ENCODE measurements at places on chromosomes 7 and 10. TPM values are rescaled to one million over a fixed set of nuclear protein-coding genes. Genes with fewer than 3 reads are reported as not detected.

Gene SUGCT
- 15.4 TPM for polyA plus RNA-seq

Gene DMBT1
- 0.04 TPM for polyA plus RNA-seq

DNA sequence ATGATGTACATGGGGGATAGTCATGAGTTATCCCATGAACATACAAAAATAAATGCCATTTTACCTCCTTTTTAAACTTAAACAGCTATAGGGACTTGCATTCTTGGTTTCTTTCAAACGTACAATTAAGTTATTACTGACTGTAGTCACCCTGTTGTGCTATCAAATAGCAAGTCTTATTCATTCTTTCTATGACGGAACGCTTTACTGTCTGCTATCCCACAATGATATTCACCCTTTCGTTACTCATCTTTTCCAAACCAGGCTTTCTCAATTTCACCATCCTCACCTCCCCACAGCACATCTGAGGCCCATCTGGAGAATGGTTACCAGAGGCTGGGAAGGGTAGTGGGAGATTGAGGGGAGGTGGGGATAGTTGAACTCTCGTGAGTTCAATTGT is 218.8 kb downstream of the PHF14 start:
- DNase-seq, result no peak

Gene DLD
- 131 TPM for polyA plus RNA-seq

- DNase-seq, result no peak
Measured at GRCh38 chr7:49623943-49624342, 149.5 kb upstream of the VWC2 start.

Gene MYO1G
- polyA plus RNA-seq, result 0.51 TPM

DNA sequence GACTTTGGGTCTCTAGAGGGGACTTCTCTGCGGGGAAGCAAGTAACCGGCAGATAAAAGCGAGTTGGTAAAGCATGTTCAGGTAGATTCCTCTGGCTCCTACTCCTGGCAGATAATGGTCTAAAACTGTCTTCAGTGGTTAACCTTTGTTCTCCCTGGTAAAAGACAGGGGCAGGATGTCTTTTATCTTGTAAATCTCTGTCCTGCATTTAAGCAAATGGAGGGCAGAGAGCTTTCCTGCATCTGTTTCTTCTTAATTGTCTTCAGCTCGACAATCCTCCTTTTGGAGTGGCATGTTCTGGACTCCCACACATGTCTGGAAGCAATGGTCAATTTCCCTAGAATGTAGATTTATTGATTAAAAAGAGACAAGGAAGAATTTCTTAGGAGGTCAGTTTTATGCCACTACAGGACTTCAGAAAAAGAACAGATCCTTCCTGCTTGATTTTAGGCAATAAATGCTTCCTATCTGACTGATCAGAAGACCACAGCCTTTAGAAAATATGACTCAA is 16.6 kb downstream of the C7orf33 start:
- DNase-seq, result no peak

DNA sequence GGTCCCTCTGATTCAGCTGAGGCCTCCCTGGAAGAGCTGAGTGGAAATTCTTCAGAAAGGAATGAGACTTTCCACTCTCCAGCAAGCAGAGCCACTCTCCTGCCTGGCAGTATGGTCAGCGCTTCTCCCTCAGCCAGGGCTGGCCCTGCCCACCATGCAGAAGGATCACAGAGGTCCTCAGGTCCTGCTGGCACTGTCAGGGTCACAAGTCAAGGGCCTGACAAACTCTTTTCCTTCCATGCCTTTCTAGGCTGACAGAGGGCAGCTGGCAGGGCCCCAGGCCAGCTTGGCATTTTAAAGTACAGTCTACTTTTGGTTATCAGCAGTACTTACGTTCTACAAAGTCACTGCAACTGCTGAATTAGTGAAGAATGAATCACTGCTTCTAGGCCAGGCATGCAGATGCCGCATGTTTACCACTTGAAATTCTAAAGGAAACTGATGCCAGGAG is 119.3 kb upstream of the FRMD4A start:
- DNase-seq, result no peak

DNA sequence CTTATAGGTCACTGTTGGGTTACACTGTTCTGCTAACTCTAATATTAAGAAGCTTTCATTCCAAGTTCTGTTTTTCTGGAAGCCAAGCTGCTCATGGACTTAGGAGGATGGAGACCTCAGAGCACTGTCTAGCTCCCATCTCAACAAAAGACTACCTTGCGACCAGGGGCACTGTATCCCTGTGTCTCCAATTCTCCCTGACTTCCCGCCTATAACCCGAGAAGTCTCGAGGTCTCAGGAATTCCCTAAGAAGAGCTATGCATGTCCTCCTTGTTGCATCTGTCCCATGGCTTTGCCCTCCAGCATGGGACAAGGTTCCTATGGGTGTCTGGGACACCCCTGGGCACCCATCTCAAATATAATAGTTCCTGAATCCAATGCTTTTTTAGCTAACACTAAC is 31.2 kb downstream of the BTBD16 start:
- no peak for DNase-seq

Gene PDE1C
- polyA plus RNA-seq, result 4.8 TPM

DNA sequence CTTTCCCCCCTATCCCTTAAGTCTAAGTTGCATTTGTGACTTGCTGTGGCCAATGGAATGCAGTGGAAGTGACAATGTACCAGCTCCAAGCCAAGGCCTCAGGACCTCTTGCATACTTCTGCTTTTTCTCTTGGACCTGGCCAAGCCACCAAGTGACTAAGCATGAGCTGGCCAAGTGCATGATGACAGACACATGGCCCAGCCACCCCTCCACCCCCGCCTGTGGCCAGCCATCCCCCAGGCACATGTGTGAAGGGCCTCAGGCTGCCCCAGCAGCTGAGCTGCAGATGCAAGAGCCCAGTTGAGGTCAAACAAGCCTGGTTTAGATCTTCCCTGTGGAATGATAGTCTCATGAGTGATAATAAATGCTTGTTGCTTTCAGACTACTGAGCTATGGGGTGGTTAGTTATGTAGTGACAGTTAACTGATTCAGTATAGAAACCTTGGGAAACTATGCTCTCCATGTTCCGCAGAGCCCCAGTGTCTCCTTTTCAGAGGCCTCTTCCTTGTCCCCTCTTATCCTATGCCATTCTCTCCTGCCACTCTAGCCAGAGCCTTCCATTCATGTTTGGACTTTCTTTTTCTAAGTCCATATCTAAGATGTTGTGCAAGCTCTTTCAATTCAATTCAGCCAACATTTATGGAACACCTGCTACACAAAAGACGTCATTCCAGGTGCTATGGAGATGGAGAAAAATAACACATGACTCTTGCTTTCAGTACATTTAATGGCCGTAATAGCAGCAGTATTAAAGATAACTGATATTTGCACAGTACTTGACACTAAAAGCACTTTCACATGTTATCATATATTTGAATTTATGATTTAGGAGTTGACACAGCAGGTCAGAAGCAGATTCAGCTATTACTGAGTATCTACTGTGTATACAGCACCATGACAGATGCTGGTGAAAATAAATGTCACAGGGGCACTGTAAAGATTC is 55.5 kb upstream of the LOXL4 start:
- no peak for DNase-seq

- no peak for DNase-seq
Measured at GRCh38 chr7:157674027-157674714, 337.4 kb downstream of the DNAJB6 start.

Gene NUTM2E
- polyA plus RNA-seq, result not detected

DNA sequence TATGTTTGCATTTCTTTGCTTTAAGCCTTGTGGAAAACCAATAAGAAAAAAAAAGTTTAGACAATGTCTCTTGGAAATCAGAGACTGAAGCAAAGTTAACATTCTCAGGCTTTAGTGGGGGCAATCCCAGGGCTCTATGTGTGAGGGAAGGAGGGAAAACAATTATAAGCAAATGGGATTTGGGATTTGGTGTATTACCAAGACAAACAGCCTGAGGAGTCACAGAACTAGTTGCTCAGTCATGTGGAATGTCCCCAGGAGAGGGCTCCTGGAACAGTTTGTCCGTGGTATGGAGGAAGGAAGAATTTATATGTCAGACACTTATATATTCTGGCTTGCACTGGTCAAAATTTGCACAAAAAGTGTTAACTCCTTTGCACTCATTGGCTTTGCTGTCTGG is 562.9 kb upstream of the TPK1 start:
- no peak for DNase-seq

GRCh38 chr7:113504691-113505090 is 386.3 kb upstream of the SMIM30 start:
- DNase-seq, result no peak

- DNase-seq, result no peak
Measured at GRCh38 chr10:69731184-69731583, 70.5 kb upstream of the COL13A1 start.

DNA sequence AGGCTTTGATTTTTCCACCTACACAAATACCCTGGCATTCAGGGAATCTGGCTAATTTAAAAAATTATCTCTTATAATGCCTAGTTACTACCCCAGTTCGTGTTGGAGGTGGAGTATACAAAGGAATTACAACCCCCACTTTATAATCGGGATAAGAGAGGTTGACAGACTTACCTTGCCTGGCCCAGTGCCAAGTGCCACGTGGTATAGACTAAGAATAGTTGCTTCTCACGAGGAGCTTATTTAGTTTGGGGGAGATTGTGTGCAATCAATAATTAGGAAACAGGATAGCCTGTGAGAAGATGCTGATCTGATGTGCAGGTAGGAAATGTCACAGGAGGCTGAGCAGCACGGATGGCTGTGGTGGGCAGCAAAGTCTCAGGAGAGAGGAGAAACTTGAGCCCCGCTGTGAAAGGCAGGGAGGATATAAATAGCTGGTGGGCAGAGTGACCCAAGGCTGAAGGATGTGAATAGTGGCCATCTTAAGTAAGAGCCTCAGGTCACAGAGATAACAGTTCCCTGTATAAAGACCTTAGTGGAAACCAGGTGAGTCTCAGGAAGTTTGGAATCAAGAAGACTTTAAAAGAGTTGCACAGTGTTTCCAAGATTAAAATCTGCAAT is 11.3 kb upstream of the ATXN7L1 start:
- no peak for DNase-seq

DNA sequence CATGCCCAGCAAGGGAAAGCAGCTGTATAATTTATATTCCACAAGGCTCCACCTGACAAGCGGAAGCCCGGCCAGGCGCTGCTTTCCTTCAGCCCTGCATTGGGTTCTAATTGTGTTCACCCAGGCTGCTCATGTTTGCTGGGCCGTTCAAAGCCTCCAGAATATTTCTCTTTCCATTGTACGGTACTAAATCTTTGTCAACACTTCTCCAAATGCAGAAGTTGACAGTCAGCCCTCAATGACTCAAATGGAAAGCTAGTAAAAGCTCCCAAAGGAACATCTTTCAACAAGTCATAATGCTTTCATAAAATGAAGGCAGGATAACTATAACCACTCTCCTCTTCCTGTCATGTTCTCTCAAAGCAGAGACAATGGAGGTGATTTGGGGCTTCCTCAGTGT is 17.8 kb upstream of the CPXM2 start:
- no peak for DNase-seq

- DNase-seq, result no peak
Measured at GRCh38 chr7:50308203-50308531, 3.7 kb downstream of the IKZF1 start.

Gene ADCYAP1R1
- polyA plus RNA-seq, result 1.2 TPM

Gene UPK3BL2
- 4.4 TPM for polyA plus RNA-seq

DNA sequence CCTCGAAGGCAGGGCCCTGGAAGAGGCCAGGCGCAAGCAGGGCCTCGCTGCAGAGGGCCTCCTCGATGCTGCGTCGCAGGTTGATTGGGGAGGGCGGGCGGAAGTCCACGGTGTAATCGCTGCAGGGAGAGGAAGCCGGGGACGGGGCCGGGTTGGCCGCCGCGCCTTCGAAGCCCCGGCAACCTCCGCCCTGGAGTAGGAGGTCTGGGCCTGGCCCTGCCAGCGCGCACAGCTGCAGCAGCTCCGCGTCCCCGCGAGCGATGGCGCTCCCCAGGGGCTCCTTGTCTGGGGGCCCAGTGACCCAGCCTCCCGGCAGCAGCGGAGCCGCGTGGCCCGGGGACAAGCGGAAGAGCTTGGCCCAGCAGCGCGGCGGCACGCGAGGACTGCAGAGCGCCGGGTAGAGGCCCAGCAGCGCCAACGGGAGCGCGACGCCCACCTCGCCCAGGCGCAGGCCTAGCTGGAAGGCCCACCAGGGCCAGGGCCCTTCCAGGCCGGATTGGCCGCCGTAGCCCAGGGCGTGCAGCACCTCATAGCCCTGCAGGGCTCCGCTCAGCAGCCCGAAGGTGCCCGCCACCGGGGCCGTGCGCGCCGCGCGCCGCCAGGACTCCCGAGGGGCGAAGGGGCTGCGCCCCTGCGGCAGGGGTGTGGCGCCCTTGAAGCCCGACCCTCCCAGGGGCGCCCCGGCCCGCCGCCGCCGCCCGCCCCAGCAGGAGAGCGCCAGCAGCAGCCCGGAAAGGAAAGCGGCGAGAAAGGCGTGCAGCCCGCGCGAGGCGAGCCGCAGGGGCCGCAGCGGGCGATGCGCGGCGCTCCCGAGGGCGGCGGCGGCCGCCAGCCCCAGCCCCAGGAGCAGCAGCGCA is 7.8 kb upstream of the RBM28 start:
- DNase-seq, result no peak

Gene RALA
- polyA plus RNA-seq, result 85.1 TPM

GRCh38 chr7:47720141-47720906 is 138.4 kb upstream of the TNS3 start:
- DNase-seq, result no peak

Gene TWIST1
- polyA plus RNA-seq, result 5.3 TPM

Data from right renal cortex interstitium (tissue), 3 donors.